ENCODE measurements at places on chromosomes 5 and 9. TPM values are rescaled to one million over a fixed set of nuclear protein-coding genes. Genes with fewer than 3 reads are reported as not detected.

Gene CSF2
- total RNA-seq = not detected

Gene FGF1
- total RNA-seq = 0.08 TPM

Gene PCDHB10
- total RNA-seq = 0.51 TPM

Gene FST
- total RNA-seq = 0.83 TPM

Gene ARSB
- 5.1 TPM for total RNA-seq

Gene SLC45A2
- not detected for total RNA-seq

Gene SNCAIP
- 0.58 TPM for total RNA-seq

Gene IFNA2
- total RNA-seq = not detected

Gene TJP2
- total RNA-seq = 70.3 TPM

Gene SLC34A3
- total RNA-seq = not detected

Gene IFNB1
- not detected for total RNA-seq

Gene TLE1
- total RNA-seq = 17.5 TPM

Gene GRXCR2
- 0.12 TPM for total RNA-seq

Gene SCAI
- total RNA-seq = 4.1 TPM

Gene RASEF
- 27.3 TPM for total RNA-seq
